Foreskin melanocyte (primary cell): ENCODE measurements at places on chromosomes 12 and 14.

- no peak for DNase-seq
Measured at GRCh38 chr14:63652406-63652805, 10.7 kb upstream of the WDR89 start.

- no peak for DNase-seq
Measured at GRCh38 chr12:54232790-54233189, 44.0 kb upstream of the SMUG1 start.

GRCh38 chr14:35632271-35632670, 98.3 kb downstream of the INSM2 start:
- DNase-seq: no peak

- DNase-seq: no peak
Measured at GRCh38 chr12:47901063-47901717, 3.6 kb downstream of the VDR start.

DNA sequence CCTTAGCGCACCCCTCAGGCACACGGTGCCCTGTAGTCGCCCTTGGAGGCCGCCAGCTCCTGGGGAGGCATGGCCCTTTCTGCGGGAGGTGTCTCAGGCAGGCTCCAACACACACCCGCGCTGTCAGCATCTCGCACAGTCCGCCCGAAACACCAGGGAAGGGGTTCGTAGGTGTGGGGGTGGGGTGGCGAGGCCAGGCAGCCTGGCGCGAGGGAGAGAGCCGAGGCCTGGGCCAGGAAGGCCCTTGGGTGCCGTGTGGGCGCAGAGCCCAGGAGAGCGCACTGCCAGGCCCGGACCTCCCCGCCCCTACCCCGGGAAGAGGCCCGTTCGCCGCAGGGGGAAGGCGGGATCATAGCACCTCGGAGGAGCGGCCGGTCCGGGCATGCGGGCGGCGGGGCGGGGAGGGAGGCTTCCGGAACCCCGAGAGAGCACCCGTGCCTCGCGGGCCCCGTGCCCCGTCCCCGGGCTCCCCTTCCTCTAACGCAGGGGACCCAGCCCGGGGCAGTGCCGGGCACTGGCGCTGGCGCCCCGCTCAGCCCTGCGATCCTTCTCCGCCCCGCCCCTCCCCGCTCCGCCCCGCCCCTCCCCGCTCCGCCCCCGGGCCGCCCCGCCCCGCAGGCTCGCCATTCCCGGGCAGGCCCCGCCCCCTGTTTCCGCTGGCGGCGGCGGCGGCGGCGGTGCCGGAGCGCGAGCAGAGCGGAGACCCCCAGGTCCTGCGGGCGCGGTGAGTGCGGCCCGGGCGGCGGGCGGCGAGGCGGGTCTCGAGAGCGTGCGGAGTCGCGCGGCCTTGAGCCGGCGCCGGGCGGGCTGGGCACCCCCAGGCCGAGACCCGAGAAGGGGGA, at the start of gene TSPAN9:
Gene TSPAN9, plus strand, starts transcription at position 650 of the 842 bp plus-strand sequence. CDS start 123,815 bp downstream, outside the sequence.
- DNase-seq: no peak

DNA sequence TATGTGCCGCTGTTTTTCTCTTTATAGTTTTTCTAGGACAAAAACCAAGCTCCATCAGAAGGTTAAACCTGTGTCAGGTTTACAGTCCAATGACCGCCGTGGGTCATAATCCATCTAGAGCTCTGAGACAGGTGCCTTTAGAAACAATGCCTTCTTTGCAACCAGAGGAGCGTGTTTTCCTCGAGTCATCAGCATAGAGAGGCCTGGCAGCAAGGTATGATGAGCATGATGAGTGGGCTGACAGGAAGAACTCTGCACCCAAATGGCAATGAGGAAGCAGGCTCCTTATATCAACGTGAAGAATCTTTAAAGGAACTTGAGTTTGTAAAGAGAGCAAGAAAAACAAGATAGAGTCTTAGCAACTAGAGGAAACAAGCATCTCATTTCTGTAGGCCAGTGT, 60.5 kb upstream of the NUDT4 start:
- no peak for DNase-seq

- no peak for DNase-seq
Measured at GRCh38 chr12:54030889-54031471, 1.9 kb upstream of the HOXC5 start.

DNA sequence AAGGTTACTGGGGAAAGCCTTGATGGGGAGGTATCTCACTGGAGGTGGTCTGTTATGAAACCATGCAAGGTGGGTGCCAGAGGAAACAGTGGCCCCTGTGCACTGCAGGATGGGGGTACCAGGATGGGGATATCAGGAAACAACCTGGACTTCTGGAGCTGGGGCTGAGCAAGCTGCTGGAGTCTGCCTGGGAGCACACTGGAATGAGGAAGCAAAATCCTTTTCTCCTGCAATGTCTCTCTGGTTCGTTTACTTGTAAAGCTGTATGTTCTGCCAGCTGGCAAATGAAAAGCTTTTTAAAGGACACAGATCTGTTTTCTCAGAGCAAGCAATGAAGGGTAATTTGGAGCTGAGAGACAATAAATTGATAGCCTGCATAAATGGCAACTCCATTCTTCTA, 23.2 kb upstream of the SERPINA1 start:
- no peak for DNase-seq

DNA sequence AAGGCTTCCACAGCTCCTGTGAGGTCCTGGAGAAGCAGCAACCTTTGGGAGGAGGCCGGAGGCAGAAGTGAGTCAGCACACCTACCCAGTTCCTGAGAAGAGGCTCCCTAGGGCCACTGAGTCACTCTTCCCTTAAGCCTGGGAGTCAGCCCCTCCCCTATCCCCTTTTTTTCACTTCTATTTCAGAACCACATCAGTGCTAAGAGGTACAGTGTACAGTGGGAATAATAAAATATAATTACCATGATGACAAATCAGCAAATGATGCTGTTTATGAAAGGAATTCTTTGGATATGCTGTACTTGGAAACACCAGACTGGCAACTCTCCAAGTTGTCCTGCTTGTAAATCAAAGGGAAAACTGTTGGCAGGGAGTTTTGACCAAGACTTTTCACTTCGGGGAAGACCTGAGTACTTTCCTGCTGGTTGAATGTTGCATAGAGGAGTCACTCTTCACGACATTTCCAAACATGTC, 7.8 kb upstream of the TBPL2 start:
- peak; percentile 63 for DNase-seq

DNA sequence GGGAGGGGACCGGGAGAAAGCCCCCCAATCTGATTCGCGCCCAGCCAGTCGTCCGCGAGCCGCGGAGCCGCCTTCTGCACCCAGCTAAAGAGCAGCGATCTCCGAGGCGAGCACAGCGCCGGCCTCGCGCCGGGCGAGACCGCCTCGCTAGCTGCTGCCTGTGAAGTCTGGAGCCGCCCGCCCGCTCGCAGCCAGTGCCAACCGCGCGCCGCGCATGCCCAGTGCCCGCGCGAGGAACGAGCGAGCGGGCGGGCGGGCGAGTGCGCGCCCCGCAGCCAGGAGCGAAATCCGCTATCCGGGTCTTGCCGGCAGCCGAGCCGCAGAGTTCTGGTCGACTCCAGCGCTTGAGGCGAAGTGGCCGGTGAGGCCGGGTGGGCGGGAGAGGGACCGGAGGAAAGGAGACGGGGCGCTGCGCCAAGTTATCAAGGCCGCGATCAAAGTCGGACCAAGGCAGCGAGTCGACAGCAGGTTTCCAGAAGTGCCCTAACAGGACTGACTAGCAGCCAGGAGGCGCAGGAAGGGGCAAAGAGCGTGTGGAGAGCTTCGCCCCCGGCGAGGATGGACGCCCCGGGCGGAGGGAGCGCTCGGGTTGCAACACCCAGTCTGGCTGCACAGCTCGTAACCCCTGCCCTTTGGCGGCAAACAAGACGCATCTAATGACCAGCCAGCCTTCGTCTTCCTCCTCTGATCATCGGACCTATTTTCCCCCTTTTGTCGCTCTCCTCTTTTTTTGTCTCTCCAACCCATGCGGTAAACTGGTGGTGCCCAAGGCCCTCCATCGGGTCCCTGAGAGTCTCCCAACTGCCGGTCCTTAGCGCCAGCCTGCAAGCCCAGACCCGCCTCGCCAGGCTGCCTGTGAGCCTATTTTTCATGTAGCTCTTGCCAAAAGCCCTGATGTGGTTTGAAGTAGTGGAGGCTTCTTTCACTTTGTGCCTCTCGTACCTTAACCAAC, at the start of gene EPS8:
Gene EPS8, minus strand, starts transcription at position 169 of the 952 bp plus-strand sequence. CDS start 106,437 bp downstream, outside the sequence.
- DNase-seq: peak; percentile 86

DNA sequence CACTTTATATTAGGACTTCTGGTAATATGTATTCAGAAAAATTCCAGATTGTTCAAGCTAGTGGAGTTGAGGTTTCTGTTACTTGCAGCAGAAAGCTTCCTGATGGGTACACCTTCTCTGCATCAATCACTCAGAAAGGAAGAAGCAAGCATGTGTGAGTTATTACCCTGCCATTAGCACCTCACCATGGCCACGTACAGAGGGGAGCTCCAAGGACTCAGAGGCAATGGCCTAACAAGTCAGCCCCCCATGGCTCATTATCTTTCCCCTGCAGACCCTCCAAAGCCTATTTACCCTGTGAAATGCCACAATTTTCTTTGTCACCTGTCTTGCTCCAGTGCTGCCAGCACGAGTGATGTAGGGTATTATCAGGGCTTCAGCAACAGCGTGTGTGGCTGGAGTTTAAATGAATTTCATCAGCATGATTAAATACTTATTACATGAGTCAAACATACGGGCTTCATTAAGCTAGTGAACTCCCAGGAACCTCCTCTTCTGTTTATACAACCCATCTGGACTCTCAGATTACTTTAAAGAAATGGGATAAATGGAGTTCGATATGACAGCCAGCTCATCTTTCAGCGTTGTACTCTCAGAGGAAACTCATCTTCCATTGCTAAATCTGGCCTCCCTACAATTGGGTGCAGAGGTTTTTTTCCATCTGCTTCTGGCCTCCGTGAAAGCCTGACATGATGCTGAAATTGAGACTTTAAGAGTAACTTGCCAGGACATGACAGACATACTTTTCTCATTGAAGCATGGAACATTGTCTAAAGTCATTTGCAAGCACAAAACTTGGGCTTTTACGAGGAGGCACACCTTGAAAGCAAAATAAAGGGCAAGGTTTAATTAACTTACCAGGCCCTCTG, 135.9 kb downstream of the TMEM30B start:
- no peak for DNase-seq

GRCh38 chr12:91984556-91984955, 161.1 kb downstream of the BTG1 start:
- no peak for DNase-seq

DNA sequence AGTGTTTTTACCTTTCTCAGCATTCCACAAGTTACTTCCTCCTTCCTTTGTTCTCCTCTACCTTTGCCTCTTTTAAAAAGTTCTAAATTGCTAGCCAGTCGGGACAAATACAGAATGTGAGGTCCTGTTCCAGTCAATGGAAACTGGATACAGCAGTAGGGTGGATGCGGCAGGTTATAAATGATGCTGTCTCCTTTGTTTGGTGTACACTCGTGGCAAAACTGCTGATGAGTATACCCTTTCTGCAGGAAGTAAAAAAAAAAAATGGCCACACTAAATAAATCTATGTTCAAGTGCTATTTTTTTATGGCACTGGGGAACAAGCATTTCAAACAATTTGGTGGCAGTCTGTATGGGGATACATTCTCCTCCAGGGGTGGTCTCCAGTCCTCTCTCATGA, 27.5 kb downstream of the KLRK1 start:
- DNase-seq: no peak

DNA sequence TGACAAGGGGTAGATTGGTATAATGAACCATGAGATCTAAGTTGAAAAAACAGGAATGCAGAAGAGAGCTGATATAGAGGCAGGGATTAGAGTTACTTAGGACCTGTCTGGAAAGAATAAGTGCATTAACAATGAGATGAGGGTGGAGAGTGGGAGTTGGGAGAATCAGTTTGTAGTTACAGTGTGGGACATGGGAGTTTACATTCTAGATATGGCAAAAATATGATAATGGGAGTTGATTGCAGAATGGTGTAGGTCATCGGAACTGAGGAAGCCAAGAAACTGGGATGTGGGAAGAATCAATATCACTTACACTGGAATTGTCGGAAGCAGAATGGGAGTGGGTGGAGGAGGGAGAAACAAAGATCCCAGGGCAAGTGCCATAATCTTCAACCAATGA, 301.1 kb upstream of the NPAS3 start:
- no peak for DNase-seq

- no peak for DNase-seq
Measured at GRCh38 chr12:106984588-106985137, 2.3 kb downstream of the MTERF2 start.
